T-helper 2 cell (primary cell): ENCODE measurements at places on chromosomes 1 and 21.

- no peak for DNase-seq
Observed at GRCh38 chr1:9659328-9659727, 7.8 kb downstream of the PIK3CD start.

- no peak for DNase-seq
Observed at GRCh38 chr21:42652527-42653230, 742 bp upstream of the PDE9A start.

GRCh38 chr1:53621144-53621543, 117.8 kb downstream of the GLIS1 start:
- DNase-seq: no peak

- DNase-seq: no peak
Observed at GRCh38 chr1:173295995-173296394, 88.9 kb upstream of the TNFSF4 start.

GRCh38 chr1:219731771-219732170, 118.9 kb upstream of the ZC3H11B start:
- DNase-seq: no peak

DNA sequence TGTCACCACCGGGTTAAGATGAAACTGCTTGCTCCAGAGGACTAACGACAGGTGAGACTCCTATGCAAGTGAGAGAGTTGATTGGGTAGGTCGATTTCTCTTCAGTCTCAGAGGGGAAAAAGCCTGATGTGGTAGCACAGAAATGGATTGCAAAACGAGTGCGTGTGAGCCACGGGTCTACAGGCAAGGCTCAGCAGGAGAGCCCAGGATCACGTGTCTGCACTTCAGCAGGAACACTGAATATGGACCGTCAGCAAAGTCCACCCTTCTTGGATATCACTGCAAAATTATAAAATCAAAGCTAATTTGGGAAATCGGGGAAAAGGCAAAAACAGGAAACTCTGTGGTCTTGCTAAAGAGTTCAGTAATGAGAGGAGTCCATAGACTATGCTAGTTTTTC, 107.7 kb upstream of the ZNF648 start:
- DNase-seq: no peak

DNA sequence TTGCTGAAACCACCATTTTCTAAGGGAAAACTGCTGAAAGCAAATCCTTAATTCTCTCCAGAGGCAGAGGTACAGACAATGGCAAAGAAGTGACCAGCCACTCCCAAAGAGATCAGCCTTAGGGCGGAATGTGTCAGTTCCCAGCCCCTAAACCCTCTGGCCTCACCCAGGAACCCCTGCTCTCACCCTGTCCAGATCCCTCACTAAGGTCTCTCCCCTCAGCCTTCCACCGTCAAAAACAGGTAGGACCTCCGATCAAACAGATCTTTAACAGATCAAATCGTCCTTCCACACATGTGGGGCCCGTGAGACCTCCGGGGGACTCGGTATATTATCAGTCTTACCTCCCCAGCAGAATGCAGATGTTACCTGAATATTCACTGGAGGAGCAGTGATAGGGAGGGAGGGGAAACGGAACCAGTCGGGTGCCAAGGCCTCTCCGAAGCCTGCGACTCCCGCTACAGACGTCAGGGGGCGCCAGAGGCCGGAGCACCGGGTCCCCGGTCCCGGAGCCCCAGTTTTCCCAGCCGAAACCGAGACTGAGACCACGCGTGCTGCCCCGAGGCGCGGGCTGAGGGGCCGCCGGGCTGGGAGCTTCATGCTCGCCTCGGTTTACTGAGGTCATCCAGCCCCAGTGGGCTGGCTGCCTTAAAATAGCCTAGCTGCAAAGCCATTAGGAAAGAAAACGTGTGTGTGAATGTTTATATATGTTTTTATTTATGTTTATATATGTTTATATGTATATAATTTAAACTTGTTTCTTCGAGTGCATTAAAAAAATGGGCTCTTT, 23.6 kb downstream of the GPA33 start:
- DNase-seq: peak; percentile 66

DNA sequence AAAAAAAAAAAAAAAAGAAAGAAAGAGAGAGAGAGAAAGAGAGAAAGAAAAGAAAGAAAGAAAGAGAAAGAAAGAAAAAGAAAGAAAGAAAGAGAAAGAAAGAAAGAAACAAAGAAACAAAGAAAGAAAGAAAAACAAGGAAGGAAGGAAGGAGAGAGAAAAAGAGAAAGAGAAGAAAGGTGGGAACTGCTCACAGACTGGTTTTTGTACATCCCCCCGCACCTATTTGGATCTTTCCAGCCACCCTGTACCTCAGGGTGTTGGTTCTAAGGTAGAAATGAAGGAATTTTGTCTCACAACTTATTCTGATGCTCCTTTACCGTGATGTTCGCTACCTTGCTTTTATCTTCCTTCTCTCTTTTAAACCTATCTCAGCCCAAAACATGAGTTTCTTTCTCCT, 43.3 kb upstream of the RGS18 start:
- no peak for DNase-seq

- no peak for DNase-seq
Observed at GRCh38 chr1:4702932-4703331, 48.5 kb downstream of the AJAP1 start.

DNA sequence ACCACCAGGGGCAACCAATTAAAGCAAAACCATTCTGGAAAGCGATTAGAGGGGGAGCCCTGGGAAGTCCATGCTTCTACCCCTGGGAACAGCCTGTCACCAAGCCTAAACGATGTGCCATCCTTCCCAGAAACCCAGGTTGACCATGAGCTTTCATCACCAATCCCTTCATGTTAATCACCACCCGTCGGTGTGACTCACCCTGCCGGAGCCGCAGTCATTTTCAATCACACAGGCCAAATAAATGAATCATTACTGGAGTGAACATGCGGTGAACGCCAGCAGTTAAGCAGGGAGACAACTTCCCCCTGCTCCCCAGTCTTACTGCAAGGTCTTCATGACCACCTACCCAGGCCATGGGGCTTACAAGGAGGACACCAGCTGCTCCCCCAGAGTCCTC, 308.8 kb downstream of the AJAP1 start:
- DNase-seq: no peak

GRCh38 chr21:27017246-27017645, 50.4 kb upstream of the ADAMTS5 start:
- no peak for DNase-seq

DNA sequence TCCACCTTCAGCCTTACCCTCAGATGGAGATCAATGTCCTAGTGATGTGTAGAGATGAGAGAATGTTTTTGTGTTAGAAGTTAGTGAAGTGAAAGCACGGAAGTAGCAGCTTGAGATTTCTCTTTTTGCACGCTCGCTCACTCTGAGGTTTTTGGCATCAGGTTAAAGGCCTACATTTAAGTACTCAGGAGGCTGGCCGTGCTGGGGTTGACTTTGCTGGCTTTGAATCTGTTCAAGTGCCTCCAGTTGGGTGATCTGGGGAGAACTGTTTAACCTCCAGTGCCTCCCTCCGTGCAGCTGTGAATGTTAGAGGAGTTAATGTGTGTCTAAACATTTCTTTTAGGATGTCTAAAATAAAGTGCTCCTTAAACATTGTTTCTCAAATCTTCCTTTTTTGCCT, 13.9 kb downstream of the PHGDH start:
- DNase-seq: no peak

- DNase-seq: no peak
Observed at GRCh38 chr1:218694636-218695035, 349.5 kb downstream of the TGFB2 start.

GRCh38 chr1:50123071-50123470, 14.4 kb downstream of the ELAVL4 start:
- DNase-seq: no peak

DNA sequence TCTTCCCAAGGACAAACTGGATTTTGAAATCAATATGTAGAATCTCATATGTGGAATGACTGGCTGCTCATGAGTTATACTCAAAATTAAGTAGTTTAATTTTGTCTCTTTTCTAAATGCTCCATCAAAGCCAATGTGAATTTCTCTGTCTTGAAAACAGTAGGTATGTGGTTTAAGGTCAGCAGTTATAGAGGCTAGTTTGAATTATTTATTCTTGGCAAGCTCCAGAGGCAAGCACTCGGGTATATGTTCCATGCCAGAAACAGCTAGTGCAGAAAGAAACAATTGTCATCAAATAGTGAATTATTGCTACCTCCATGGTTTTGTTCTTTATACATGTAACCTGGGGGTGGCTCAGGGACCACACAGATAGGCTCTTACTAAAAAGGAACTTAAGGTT, 63.5 kb downstream of the LRIG2 start:
- no peak for DNase-seq

GRCh38 chr1:196425513-196425912, 182.7 kb downstream of the KCNT2 start:
- no peak for DNase-seq

DNA sequence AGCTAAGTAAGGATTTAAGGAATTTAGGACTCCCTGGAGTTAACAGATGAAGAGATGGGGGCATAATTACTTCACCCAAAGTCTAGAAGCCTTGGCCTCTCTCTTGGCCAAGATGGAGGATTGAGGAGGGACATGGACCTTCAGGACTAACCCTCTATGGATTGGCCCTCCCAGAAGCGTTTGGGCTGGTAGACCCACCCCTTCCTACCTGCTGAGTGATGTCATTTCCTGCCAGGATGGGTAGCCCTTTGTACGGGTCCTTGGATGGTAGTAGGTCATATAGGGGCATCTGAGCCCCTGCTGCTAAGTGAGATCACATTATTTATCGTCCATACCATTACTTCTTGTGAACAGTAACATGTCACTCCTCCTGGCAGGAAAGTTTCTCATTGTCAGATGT, 17.7 kb downstream of the LURAP1 start:
- DNase-seq: peak; percentile 14

- DNase-seq: no peak
Observed at GRCh38 chr1:157197906-157198435, 59.8 kb upstream of the ETV3 start.

DNA sequence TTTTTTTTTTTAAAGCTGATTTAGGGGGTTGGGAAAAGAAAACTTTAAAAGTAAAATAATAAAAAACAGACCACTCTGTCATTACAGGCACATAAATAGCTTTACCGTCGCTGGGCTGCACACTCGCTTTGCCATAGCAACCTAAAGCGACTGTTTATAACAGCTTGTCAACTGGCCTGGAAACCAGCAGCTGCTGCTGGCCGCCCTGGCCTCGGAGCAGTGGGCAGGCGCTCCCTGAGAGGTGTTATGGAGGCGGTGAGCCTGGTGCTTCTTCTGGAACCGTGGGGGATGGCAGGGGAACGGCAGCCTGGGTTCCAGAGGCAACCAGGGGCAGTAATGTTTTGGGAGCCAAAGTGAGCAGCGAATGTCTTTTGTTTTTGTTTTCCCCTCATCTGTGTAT, 45.7 kb downstream of the ATP2B4 start:
- DNase-seq: no peak

GRCh38 chr1:183966487-183966886, 71.0 kb downstream of the COLGALT2 start:
- no peak for DNase-seq

GRCh38 chr1:184189361-184189760, 137.8 kb downstream of the TSEN15 start:
- no peak for DNase-seq

GRCh38 chr1:15676010-15676409, 8.1 kb upstream of the PLEKHM2 start:
- no peak for DNase-seq

DNA sequence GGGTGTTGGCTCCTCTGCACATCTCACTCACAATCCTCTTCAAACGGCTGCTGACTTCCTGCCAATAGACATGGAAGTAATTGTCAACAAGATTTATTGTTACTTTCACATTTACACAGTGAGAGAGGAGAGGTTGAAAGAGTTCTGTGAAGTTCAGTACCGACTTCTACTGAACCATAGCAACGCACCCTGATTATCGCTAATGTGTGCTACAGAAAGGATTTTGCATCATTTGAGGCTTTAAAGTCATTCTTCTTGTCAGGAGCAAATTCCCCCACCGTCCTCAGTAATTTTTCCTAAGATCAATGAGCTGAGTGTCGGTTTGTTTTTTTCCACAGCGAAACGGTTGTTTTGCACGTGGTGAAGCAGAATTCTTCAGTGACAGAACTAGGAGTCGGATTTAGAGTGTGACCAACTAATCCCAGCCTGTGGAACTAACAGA, 361.0 kb downstream of the ADGRL2 start:
- DNase-seq: no peak

DNA sequence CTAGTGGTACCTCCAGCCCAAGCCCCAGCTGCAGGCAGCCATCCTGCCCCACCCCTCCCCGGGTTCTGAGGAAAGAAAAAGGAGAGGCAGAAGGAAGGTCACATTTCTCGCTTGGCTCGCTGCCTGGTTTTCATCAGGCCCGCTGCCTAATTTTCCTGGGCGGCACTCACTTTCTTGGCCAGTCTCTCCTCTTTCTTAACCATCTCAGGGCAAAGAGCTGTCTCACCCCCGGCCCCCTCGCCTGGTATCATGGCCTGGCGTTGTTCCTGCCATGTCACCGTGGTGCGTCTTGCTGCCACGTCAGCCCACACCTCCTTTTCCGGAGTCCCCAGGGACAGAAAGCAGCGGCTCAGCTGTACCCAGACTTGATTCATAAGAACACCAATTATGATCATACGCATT, 26.6 kb upstream of the CASZ1 start:
- DNase-seq: no peak

GRCh38 chr1:169576935-169577331, 9.3 kb downstream of the F5 start:
- no peak for DNase-seq

- peak; percentile 52 for DNase-seq
Observed at GRCh38 chr1:207868774-207869721, 41.9 kb downstream of the CD34 start.

DNA sequence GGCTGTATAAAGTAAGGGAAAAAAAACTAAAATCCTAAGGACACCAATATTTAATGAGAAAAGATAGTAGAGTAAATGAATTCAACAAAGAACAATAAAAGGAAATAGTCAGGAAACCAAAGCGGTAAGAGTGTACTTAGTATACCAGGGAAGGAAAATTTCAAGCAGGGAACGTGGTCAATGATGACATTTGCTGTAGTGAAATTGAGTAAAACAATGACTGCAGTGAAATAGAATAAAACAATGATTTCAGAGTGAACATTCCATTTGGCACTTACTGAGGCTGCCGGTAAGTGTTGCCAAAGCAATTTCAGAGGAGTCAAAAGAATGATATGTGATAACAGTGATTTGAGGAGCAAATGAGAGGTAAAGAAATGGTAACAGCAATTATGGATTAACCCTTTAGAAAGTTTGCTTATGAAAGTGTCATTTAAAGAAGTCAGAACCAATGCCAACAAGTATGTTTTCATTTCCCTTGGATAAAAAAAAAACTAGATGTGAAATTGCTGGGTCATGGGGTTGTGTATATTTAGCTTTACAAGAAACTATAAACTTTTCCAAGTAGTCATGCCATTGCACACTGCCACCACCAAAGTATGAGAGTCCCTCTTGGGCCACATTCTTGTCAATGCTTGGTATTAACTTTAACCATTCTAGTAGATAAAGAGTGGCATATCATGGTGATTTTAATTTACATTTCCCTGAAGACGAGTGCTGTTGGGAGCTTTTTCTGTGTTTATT, 50.5 kb downstream of the VCAM1 start:
- no peak for DNase-seq

- no peak for DNase-seq
Observed at GRCh38 chr1:165807613-165808012, 19.8 kb upstream of the UCK2 start.
